H1 (cell line): ENCODE measurements at places on chromosomes 16 and 17. TPM values are rescaled to one million over a fixed set of nuclear protein-coding genes. Genes with fewer than 3 reads are reported as not detected.

Gene HOXB5
- not detected in 2 replicates for total RNA-seq

Gene CCL7
- total RNA-seq, result not detected in 2 replicates

Gene SPATA2L
- total RNA-seq, result 12.5 and 12.7 TPM in 2 replicates

Gene METRNL
- total RNA-seq, result 13.9 and 14.2 TPM in 2 replicates

Gene FMNL1
- total RNA-seq, result 8.6 and 9.8 TPM in 2 replicates

Gene DBNDD1
- 69.9 and 76.0 TPM in 2 replicates for total RNA-seq

GRCh38 chr16:87060034-87060986 is 256.9 kb downstream of the C16orf95 start:
- no peak for DNase-seq

DNA sequence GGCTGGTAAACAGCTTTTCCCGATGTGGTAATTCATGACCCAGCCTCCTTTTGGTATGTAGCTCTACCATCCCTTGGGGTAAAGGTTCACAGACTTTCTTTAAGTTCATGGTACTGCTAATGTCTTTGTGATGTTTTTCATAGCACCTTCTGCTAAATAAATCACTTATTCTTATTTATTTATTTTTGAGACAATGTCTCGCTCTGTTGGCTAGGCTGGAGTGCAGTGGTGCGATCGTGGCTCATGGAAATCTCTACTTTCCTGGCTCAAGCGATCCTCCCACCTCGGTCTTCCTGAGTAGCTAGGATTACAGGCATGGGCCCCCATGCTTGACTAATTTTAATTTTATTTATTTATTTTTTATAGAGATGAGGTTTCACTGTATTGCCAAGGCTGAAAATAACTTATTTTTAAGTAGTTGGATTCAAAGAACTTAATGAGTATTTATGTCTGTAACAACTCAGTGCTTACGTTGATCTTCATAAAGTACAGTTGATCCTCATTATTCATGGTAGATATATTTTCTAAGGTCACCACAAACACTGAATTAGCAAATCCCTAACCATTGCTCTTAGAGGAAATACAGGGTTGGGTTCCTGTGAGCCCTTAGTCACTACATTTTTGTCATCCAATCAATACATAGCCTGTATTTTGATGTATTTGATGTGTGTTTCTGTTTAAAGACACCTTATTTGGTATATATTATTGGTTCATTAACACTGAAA is 97.1 kb downstream of the SHISA9 start:
- DNase-seq, result no peak

DNA sequence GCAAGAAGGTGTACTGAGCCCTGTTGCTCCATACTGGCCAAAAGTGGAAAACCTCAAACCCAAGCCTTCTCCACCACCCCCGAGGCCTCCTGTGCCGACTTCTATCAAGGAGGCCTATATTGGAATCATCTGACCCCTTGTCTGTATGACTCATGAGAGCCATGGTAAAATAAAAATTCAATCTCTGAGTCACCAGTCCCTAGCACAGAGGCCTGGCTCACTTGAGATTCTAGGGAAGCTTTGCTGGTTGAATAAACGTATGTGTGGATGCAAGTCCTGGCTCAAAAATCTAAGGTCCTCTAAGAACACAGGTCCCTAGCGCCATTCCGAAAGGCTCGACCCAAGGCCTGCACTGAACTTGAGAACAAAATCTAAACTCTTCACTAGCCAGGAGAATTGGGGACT is 15.0 kb downstream of the NSMCE1 start:
- DNase-seq, result no peak

- DNase-seq, result no peak
Measured at GRCh38 chr17:45279898-45280297, 18.0 kb upstream of the SPATA32 start.

DNA sequence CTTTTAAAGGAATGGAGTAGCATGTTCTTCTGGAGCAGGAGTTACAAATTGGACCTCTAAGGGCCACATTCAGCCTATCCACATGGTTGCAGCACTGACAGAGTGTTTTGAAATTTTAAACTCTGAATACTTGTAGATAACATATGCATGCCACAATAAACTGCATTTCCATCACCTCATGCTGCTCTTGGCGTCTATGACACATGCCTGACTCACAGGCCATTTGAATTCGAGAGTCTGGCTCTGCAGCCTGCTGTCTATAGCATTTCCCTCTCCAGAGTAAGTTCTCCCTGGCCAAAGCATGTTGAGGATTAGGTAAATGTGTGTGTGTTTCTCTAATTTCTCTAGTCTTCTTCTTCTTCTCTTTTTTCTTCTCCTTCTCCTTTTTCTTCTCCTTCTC is 28.7 kb upstream of the MYOCD start:
- DNase-seq, result no peak

DNA sequence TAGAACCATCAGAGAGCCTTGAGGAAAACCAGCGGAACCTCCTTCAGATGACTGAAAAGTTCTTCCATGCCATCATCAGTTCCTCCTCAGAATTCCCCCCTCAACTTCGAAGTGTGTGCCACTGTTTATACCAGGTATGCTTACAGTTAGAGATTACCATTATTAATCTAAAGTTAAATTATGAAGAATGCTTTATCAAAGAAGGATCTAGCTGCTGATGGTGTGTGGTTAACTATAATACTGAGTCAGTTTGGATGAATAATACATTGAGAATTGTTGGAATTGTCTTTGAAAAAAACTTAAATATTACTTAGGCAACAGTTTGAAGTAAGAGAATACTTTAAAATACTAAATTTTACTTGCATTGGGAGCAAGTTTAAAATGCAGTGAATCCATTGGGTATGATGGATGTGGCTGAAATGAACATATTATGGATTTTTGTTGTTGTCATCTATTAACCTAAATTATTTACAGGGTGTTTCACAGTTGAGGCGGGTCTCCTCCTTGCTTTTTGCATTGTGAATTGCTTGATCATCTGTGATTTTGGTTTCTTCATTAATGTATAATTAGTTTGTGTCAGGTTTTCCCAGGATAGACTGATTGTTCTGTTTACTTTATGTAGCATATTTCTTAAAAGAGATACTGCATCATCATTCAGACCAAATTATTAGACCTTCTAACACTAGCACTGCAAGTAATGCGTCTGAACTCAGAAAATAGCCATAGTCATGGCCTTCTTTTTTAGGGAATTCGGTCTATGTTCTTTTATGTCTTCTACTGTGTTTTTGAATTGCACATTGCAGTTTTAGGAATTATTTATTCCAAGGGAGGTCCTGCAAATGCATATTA is 47.8 kb downstream of the OMG start:
- DNase-seq, result no peak

DNA sequence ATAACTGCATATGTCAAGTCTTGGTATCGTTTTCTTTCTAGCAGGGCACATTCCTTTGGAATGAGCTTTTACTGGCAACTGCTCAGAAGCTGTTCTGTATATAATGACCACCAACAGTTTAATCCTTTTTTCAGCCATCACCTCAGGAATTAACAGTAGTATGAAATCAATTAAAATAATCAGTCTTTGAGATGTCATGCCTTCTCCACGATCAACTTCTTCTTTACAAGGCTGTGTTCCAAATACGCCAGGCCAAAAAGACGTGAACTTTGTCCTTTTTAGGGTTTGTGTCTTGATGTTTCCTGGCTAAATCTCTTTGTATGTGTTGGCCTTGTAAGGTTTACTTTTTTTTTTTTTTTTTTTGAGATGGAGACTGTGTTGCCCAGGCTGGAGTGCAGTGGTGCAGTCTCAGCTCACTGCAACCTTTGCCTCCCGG is 54.9 kb downstream of the ABCC1 start:
- DNase-seq, result no peak
